ENCODE measurements at places on chromosomes 5 and 9. TPM values are rescaled to one million over a fixed set of nuclear protein-coding genes. Genes with fewer than 3 reads are reported as not detected.

The GLRA1 gene
- total RNA-seq = not detected

The RELL2 gene
- total RNA-seq = 5.6 TPM

The NHP2 gene
- 378 TPM for total RNA-seq

The DAB2 gene
- total RNA-seq = 11.9 TPM

The CA9 gene
- total RNA-seq = 2.1 TPM

The PHF24 gene
- 0.27 TPM for total RNA-seq

The INSL4 gene
- not detected for total RNA-seq

The LHX2 gene
- 12.3 TPM for total RNA-seq

The AKNA gene
- total RNA-seq = 4.9 TPM

The SV2C gene
- 0.08 TPM for total RNA-seq

The TTLL11 gene
- total RNA-seq = 4.6 TPM

The EGFLAM gene
- total RNA-seq = 0.31 TPM

The IL33 gene
- 1.2 TPM for total RNA-seq

The LSM11 gene
- 2.1 TPM for total RNA-seq

The ARSI gene
- 12.7 TPM for total RNA-seq

The GTF2H2 gene
- total RNA-seq = 17.3 TPM

The C9orf43 gene
- total RNA-seq = 0.08 TPM

The KCNV2 gene
- total RNA-seq = not detected

The PCDHGA1 gene
- total RNA-seq = not detected

The SPATA31D1 gene
- not detected for total RNA-seq

The CDH9 gene
- not detected for total RNA-seq

The WDR38 gene
- not detected for total RNA-seq

The DNM1 gene
- 0.27 TPM for total RNA-seq

The CMBL gene
- total RNA-seq = 4.3 TPM

The TMEM174 gene
- not detected for total RNA-seq

The ANKRD34B gene
- total RNA-seq = not detected

The CKMT2 gene
- total RNA-seq = not detected

The SPATA31C1 gene
- total RNA-seq = not detected

The SUSD1 gene
- total RNA-seq = 5.1 TPM

The C9 gene
- 0.08 TPM for total RNA-seq

The RANBP3L gene
- not detected for total RNA-seq

The RPL35 gene
- total RNA-seq = 4,029 TPM

The PHAX gene
- 28.2 TPM for total RNA-seq

The MTREX gene
- total RNA-seq = 84.2 TPM

The CEP120 gene
- 12.3 TPM for total RNA-seq

The SPATA31D4 gene
- not detected for total RNA-seq

The ARL10 gene
- total RNA-seq = 4.8 TPM

The FCN2 gene
- total RNA-seq = not detected

The CDKN2A gene
- total RNA-seq = 47.6 TPM

The CACFD1 gene
- total RNA-seq = 5.3 TPM

The EIF4E1B gene
- total RNA-seq = not detected

The GCNT4 gene
- total RNA-seq = 2.5 TPM

The FOXD4L3 gene
- total RNA-seq = not detected

The UBE2QL1 gene
- total RNA-seq = not detected

The CRHBP gene
- total RNA-seq = not detected

The TMEM215 gene
- total RNA-seq = not detected

The ADGRD2 gene
- total RNA-seq = not detected

The SYNPO gene
- total RNA-seq = 15.4 TPM

The PAIP2 gene
- total RNA-seq = 43.7 TPM

The PDLIM4 gene
- total RNA-seq = 74.6 TPM

The CDH10 gene
- total RNA-seq = 0.15 TPM

The PCDHA1 gene
- total RNA-seq = not detected

The KCNT1 gene
- not detected for total RNA-seq

The ANKRD18B gene
- 1.8 TPM for total RNA-seq

The MARCOL gene
- not detected for total RNA-seq

The HTR4 gene
- not detected for total RNA-seq
